Activated CD4-positive, alpha-beta T cell treated with anti-CD3 and anti-CD28 coated beads for 4 hours (primary cell): ENCODE measurements at places on chromosomes 3 and 15.
A peak's percentile ranks its signal among the peaks of the same experiment; 100 is the strongest.

DNA sequence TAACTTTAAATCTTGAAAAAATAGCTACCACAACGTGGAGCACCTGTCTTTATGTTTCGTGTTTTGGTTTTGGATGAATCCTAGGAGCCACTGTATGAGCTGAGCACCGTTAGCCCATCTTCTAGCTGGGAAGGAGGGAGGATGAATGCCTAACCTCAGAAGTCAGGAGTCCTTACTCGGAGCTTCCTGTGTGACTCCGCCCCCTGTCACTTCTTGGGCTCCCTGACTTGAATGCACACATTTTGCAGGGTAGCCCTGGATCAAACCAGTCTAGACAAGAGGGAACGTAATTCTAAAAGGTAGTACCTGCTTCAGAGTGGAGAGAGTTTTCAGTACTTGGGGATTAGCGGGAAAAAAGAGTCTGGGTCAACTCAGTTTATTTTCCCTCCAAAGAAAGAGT is 5.3 kb downstream of the GABRA5 start:
- DNase-seq: no peak

GRCh38 chr3:4907643-4908432 is 71.4 kb upstream of the BHLHE40 start:
- DNase-seq: peak; percentile 11

- no peak for DNase-seq
Measured at GRCh38 chr15:79430901-79431635, 1.1 kb upstream of the MINAR1 start.

DNA sequence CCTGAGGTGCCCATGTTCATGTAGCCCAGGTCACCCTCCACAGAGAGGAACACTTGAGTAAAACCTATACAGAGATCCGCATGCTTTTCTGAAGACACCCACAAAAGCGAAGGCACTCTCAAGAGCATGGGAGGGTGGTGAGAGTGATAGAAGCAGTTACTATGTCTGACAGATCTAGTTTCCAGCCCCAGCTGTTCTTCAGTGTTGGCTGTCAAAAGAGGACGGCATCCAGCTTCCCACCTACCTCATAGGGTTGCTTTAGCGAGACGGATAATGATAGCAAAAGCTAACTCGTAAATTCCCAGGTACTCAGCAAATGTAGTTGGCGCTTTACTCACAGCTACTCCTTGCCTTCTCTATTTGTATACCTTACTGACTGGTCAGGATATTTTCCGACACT is 3.0 kb upstream of the MEX3B start:
- DNase-seq: no peak

GRCh38 chr15:76905855-76906254 is 715 bp upstream of the SCAPER start:
- DNase-seq: no peak

DNA sequence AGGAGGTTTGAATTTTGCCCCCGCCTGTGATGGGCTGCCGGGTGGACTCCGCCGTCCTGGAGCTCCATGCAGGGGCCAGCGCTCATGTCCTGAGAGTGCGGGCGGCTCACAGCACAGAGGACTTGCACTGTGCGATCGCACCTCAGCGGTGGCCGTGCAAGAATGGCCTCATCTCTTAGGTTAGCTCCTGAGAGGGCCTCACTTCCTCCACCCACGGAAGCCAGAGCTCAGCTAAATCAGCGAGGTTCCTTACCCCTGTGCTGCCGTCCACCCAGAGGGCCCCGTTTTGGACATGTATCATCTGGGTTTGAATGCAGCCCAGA is 72.0 kb upstream of the PCSK6 start:
- DNase-seq: no peak

DNA sequence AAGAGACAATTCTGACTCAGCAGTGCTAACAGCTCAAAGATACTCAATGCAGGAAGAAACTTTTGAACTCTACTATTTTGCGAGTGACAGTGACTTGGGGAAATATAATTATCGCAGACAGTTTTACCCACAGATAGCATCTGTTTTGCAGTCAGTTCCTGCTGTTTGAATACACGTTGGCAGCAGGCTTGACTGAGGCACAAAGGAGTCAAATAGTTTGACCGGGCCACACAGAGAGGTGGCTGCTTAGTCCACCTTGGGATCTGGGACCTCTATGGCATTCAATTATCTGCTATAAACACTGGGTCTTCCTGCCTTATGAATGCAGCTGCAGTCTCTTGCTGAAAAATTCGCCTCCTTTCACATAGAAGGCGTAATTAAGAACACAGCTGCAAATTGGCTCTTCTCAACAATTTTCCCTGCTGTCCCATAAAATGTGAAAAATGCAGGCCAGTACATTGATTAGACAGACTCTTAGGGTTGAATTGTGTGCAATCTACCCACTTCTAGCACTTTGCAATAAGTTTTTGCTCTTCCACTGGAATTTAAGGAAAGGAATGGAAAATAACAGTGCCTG is 56.5 kb downstream of the OTOL1 start:
- DNase-seq: no peak

DNA sequence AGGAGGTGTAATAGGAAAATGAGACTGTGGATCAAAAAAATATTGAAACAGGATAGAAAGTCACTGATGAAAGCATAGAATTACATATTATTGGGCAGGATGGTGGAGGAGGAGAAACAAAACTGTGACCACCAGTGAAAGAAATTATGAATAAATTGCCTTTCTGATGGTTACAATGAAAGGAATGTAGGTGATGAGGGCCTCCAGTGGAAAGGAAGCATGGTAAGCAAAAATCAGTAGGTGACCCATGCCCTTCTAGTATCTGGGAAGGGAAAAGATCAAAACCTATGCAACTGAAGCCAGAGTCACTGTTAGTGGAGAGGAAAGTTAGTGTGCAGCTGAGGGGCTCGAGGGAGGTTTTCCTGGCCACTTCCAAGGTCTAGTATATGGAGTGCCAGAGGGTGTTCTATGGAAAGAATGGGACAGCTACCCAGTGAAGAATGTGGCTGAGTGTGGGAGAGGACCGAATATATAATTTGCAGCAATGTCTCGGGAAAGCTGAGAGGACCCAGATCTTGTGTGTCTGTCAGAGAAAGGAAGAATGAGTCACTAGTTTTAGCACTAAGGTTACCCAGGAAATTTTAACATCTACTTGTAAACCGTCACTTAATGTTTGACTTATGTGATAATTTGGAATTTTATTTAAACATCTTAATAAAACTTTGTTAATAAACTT is 146.2 kb downstream of the NFKBIZ start:
- DNase-seq: no peak

GRCh38 chr3:128297401-128298138 is 144.3 kb downstream of the EEFSEC start:
- no peak for DNase-seq

GRCh38 chr15:72033285-72033684 is 84.7 kb downstream of the MYO9A start:
- no peak for DNase-seq

- DNase-seq: no peak
Measured at GRCh38 chr15:88586401-88587162, 34.6 kb upstream of the AEN start.

DNA sequence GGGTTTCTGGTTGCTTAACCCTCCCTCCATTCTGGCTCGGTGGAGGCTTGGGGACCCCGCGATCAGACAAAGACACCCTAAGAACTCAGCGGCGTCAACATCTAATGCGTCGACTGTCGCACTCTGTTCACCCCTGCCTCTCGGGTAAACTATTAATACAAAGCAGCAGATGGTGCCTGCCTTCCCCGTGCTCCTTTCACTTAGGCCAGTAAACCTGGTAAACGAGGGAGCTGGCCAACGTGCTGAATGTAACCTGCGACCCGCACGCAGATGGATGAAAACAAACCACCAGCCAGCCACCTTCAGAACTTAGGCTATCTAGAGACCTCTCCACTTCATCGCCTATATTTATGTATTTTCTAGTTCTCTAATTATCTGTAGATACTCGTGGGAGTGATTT is 848 bp upstream of the CADPS start:
- DNase-seq: no peak

DNA sequence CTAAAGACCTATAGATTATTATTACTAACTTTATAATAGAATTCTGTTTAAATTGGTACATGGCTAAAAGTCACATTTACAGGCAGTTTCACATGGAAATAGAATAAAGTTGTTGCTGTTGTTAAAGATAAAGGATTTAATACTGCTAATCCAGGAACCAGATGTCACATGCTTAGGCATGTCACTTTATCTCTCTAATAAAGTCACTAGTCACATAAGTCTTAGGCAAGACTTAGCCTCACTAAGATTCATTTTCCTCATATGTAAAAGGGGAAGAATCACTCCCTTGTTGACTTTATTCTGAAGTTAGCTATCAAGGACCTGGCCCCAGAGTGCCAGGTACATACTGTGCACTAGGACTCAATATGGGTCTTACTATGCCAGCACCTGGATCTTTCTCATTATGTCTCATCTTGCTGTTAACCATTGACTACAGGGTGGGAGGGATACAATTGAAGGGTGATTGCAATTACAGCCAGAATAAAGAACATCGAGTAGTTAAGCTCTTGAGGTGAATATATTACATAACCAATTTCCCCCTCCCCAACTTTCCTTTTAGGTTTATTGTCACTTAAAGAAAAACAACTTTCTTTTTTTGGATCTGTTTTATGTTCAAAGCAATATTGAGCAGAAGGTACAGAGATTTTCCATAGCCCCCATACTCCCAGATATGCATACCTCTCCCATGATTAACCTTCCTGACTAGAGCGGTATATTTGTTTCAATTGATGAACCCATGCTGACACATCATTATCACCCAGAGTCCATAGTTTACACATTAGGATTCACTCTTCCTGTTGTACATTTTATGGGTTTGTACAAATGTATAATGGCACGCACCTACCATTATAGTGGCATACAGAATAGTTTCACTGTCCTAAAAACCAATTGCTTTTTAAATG is 36.6 kb downstream of the LNP1 start:
- DNase-seq: no peak

- no peak for DNase-seq
Measured at GRCh38 chr3:171753665-171754408, 56.4 kb downstream of the PLD1 start.

GRCh38 chr15:34653992-34654391 is 70.5 kb upstream of the GOLGA8B start:
- no peak for DNase-seq

GRCh38 chr3:29594261-29594660 is 313.4 kb downstream of the RBMS3 start:
- DNase-seq: no peak

DNA sequence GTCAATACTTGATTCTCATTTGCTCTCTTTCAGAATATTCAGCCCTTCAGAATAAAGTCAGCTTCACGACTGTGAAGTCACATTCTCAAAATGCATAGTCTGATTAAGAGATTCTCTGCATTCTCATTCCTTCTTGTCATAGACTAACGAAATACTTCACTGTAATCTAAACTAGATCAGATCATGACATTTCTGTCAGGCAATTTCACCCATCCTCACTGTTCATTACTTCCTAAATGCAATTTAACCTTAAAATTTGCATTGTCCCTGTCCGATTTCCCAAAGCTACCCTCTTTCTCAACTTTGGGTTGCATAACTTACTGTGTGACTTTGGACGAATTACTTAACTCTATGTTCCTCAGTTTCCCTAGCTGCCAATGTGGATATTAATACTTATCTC is 6.2 kb downstream of the RPL22L1 start:
- DNase-seq: no peak

GRCh38 chr3:194384156-194384555 is 14.6 kb upstream of the LRRC15 start:
- DNase-seq: no peak

GRCh38 chr3:190117981-190118380 is 2.7 kb downstream of the P3H2 start:
- DNase-seq: no peak

DNA sequence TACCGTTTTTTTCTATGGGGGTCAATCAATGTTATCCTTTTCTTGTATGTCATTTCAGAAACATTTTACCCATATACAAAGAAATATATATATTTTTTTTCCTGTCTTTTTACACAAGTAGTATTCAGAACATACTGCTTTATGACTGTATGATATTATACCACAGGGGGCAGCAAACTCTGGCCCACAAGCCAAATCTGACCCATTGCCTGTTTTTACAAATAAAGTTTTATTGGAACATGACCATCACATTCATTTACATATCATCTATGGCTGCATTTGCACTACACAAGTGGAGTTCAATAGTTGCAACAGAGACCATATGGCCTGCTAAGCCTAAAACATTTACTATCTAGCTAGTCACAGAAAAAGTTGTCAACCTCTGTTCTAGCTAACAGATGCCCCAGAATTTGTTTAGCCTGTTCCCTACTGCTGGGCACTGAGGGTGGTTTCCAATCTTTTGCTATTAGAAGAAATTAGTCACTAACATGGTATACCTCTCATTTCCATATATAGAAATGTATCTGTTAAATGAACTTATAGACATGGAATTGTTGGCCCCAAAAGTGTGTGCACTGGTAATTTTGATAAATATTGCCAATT is 57.7 kb downstream of the BFSP2 start:
- DNase-seq: no peak

- DNase-seq: no peak
Measured at GRCh38 chr15:67433495-67434099, 87.3 kb upstream of the C15orf61 start.

- no peak for DNase-seq
Measured at GRCh38 chr3:42702066-42702951, at the start of gene HHATL. HHATL (minus strand) TSS chr3:42702798; CDS start chr3:42700826, 1,972 bp downstream.

GRCh38 chr3:117761703-117762620 is 1052.4 kb downstream of the TUSC7 start:
- DNase-seq: no peak

DNA sequence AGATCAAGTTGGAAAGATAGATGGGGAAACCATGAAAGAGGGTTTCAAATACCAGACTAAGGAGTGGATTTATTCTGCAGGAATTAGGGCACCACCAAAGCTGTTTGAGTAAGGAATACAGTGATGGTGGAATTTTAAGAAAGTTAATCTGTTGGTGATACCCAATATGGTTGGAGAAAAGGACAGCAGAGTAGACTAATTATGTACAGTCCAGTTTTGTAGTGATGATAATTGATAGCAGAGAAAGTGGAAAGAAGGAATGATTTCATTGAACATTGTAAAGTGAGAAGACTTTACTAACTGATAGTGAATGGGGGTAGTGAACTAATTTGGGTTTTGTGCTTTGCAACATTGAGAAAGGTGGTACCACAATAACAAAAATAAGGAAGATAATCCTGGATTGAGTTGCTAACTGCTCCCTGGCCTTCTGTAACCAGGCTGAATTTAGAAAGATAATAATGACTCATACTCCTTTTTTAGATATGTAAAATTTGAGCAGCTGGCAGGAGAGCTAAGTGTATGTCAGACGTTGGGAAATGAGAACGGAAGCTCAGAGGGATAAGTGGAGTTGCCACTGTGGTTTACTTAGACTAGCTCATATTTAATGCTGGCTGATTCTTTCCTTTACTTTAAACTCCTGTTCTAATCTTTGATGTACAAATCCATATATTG is 16.9 kb downstream of the TCAIM start:
- DNase-seq: no peak

GRCh38 chr3:148792516-148792915 is 35.1 kb upstream of the CPB1 start:
- no peak for DNase-seq

DNA sequence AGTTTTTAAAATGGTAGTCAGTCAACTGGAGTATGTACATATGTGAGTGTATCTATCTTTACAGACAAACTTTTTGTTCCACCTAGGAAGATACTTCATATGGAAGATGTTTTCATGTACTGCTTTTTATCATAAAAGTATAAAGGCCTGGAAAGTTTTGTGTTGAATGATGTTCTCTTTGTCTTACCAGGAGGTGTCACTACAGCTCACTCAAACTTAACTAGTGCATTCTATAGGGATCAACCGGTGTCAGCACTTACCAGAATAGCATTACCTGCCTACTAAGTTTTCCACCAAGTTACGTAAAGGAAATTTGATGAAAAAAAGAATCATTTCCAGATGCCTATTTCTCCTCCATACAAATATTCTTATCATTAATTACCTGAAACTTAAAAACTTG is 522.6 kb upstream of the SEMA6D start:
- DNase-seq: no peak
